ENCODE measurements at places on chromosomes 1 and 21. TPM values are rescaled to one million over a fixed set of nuclear protein-coding genes. Genes with fewer than 3 reads are reported as not detected.

Gene CGN
- 2.0 TPM for total RNA-seq

Gene GPR153
- 4.1 TPM for total RNA-seq

Gene SASS6
- total RNA-seq = 3.7 TPM

Gene KRTAP11-1
- total RNA-seq = not detected

Measured in A549 treated with Hydrocortisone at 1 μM for 4 hours (cell line).